ENCODE measurements at places on chromosomes 7 and 10. TPM values are rescaled to one million over a fixed set of nuclear protein-coding genes. Genes with fewer than 3 reads are reported as not detected.
A peak's percentile ranks its signal among the peaks of the same experiment; 100 is the strongest.

DNA sequence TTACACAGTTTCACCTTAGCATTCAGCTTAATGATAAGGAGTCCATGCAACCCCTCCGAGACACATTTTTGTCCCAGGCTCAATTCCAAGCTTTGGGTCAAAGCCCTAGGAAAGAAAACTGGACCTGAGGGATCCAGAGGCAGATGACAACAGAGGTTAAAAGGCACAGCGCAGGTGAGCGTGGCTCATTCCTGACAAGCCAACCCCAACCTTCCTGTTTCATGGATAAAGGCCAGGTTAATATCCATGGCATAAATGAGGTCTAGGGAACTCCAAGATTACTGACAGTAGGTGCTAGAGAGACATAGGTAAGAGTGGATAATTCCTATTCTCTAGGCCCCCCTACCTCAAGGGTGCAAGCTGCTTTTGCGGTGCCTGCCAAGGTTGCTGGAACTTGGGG, 86.7 kb upstream of the GPR22 start:
- no peaks in the 10 kb centered on the region for H3K27me3 ChIP-seq
- DNase-seq, result no peak
- no peaks in the 10 kb centered on the region for H3K36me3 ChIP-seq
- H3K4me3 ChIP-seq, result no peak overlapping the region

DNA sequence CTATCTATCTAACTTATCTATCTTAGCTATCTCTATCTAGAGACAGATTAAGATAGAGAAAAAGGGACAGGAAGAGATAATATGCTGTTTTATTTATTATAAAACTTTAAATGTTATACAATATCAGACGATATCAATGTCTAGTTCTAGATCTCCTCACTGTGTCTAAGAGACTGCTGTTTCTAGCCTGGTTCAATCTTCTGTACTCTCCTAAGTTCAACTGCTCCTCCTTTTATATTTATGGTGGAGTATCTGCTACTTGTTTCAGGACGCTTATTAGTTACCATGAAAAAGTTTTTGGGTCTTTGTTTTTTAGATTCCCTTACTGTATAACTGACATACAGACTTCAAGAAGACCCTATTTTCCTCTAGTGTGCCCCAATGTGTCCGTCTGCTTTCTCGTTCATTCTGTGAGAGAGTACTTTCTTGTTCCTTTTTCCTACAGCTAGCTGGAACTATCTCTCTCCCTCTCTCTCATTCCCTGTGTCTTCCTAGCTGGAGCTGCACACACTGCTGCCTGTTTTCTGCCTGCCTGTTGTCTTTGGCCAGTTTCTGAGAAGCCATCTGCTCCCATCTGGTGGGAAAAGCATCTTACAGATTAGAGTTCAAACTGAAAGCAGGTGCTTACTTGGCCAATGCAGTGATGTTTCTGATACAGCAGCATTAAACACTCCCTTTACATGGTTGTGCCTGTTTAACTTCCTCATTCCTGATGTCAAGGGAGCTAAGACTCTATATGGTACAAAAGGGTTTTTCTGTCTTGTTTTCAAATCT, 49.4 kb upstream of the ARL4A start:
- no peak overlapping the region for H3K27ac ChIP-seq
- no peak overlapping the region for H3K4me3 ChIP-seq
- H3K4me1 ChIP-seq, result no peaks in the 10 kb centered on the region
- DNase-seq, result no peak
- H3K36me3 ChIP-seq, result no peaks in the 10 kb centered on the region
- H3K27me3 ChIP-seq, result no peaks in the 10 kb centered on the region

- no peak for DNase-seq
These were observed 7.7 kb downstream of the ZNF33B start for GRCh38 chr10:42630537-42631134.

DNA sequence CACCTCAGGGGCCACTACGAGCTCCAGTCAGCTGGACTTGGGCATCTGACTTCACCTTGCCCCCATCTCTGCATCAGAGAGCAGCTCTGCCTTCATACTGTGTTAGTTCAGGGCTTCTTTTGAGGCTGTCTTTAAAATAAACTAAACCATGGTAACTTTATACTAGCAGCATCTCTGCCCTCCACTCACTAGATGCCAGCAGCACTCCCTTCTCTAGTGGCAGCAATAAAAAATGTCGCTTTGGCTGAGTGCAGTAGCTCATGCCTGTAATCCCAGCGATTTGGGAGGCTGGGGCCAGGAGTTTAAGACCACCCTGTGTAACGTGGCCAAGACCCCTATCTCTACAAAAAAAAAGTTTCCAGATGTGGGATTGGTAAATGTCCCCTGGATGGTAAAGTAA, 584.4 kb downstream of the INHBA start:
- H3K36me3 ChIP-seq, result no peaks in the 10 kb centered on the region
- H3K27me3 ChIP-seq, result no peaks in the 10 kb centered on the region
- no peak for DNase-seq

DNA sequence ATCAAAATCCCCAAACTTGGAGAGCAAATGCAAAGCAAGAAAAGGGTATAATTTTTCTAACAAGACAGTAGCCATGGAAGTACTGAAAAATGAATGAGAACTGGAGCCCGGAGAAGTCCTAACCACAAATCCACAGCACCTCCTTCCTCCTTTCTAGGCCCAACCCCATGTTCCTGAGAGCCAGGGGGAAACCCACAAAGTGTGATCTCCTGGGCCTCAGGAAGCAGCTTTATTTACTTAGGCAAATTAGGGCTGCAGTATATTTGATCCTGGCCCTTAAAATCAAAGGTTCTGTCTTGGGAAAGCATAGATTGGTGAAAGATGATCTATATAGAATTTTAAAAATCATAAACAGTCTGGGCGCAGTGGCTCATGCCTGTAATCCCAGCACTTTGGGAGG, 103.0 kb downstream of the DOCK4 start:
- H3K27me3 ChIP-seq, result no peaks in the 10 kb centered on the region
- no peak overlapping the region for H3K27ac ChIP-seq
- H3K4me1 ChIP-seq, result peaks cover 23% of the 10 kb centered on the region

DNA sequence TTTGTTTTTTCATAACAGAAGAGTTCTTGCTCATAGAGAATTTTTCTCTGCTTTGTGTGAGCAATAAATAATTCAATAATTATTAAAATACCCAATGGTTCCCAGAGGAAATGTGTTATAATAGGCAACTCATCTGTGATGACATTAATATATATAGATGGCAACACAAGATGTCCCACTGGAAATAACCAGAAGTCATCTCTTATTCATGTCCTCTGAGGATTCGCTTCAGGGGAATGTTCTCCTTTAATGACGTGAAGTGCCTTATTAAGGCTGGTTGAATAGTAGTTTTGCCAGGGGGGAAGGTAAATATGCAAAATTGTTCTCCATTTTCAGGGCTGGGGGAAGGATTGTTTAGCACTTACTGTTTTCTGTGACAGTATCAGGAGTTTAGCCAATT, 3.1 kb downstream of the SLC39A12 start:
- no peak overlapping the region for H3K4me3 ChIP-seq
- H3K36me3 ChIP-seq, result no peaks in the 10 kb centered on the region
- H3K27ac ChIP-seq, result no peak overlapping the region
- H3K27me3 ChIP-seq, result no peaks in the 10 kb centered on the region
- no peaks in the 10 kb centered on the region for H3K4me1 ChIP-seq
- no peak for DNase-seq

DNA sequence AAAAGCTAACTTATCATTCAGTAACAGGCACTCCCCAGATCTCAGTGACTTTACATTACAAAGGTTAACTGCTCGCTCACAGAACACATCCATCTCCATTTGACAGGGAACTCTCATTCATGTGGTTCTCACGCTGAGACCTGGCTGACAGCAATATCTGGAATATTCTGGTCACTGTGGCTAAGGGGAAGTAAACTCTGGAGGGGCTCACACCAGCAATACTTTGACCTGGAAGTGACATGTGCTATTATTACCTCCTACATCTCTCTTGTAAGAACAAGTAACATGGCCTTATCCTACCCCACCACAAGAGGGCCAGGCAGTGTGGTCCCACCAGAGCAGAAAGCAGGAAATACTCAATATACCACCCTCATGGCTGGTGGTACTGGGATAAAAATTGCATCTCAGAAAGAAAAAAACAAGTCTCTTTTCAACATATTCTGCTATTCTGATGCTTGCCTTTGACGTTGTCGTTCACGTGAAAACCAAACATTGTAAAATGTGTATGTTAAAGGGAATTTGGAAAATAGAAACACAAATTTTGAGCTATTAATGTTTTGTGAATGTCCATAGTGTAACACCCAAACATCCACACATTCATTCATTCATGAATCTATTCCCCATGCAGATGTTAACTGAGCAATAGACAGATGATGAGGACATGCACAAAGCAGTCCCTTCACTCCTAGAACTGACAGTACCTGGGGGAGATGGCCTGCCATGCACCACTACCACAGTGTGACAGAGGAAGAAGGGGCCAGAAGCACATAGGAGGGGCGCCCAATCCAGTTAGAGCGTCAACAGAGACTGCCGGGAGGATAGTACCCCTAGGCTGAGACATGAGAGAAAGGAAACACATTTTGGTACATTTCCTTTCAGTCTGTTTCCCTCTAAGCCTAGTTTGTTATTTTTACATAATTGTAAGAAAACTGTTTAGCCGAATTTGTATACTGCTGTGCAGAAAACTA, 166.0 kb upstream of the SP4 start:
- peaks cover 8% of the 10 kb centered on the region for H3K27me3 ChIP-seq

- H3K27ac ChIP-seq, result peak overlapping the region; percentile 94
- peak; percentile 57 for DNase-seq
- no peak overlapping the region for H3K4me3 ChIP-seq
- H3K4me1 ChIP-seq, result peaks cover 21% of the 10 kb centered on the region
- no peaks in the 10 kb centered on the region for H3K27me3 ChIP-seq
These were observed 24.4 kb downstream of the ZNF775 start for GRCh38 chr7:150403376-150404171.

- H3K4me1 ChIP-seq, result no peaks in the 10 kb centered on the region
- no peak overlapping the region for H3K4me3 ChIP-seq
- H3K36me3 ChIP-seq, result no peaks in the 10 kb centered on the region
- H3K27ac ChIP-seq, result no peak overlapping the region
- no peaks in the 10 kb centered on the region for H3K27me3 ChIP-seq
These were observed 58.1 kb downstream of the SVIL start for GRCh38 chr10:29576681-29577080.

DNA sequence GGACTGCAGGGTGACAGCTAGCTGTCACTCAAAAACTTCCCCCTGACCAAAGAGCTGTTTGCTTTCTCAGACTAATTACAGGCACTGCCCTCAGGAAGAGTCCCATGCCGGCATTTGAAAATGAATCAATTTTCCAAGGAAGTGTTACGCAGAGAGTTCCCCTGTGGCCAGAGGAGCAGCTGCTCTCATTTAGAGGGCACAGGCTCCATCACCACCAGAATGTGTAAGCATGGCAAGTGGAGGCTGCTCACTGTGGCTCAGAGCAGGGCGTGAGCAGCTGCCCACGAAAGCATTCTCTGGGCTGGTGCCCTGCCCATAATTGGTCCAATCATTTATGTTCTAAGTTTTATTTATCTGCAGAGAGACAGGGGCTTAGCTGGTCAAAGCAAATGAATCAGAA, 202.2 kb downstream of the RAMP3 start:
- no peak overlapping the region for H3K4me3 ChIP-seq
- H3K27ac ChIP-seq, result no peak overlapping the region
- no peaks in the 10 kb centered on the region for H3K36me3 ChIP-seq
- no peaks in the 10 kb centered on the region for H3K27me3 ChIP-seq
- no peak for DNase-seq

DNA sequence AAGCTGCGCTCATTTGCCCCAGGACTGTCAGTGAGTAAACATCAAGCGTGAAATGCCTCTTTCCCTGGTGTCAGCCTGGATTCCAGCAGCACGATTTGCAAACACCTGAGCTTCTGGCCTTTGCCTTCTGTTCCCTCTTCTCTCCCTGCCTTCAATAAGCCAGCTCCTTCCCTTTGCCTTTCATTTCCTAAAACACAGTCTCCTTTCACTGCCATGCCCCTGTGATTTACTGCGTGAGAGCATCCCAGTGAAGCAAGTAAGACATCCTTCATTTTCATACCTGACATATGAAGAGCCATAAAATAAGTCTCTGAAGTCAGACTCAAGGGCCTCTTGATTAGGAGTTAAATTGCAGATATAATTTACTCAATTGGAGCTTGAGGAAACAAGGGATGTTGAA, 681.8 kb downstream of the TYW1 start:
- DNase-seq, result no peak
- no peaks in the 10 kb centered on the region for H3K36me3 ChIP-seq
- H3K4me1 ChIP-seq, result no peaks in the 10 kb centered on the region
- no peak overlapping the region for H3K27ac ChIP-seq

GRCh38 chr10:105037022-105037421, 395.9 kb downstream of the SORCS3 start:
- no peak overlapping the region for H3K27ac ChIP-seq
- DNase-seq, result no peak
- no peaks in the 10 kb centered on the region for H3K4me1 ChIP-seq
- H3K4me3 ChIP-seq, result no peak overlapping the region

DNA sequence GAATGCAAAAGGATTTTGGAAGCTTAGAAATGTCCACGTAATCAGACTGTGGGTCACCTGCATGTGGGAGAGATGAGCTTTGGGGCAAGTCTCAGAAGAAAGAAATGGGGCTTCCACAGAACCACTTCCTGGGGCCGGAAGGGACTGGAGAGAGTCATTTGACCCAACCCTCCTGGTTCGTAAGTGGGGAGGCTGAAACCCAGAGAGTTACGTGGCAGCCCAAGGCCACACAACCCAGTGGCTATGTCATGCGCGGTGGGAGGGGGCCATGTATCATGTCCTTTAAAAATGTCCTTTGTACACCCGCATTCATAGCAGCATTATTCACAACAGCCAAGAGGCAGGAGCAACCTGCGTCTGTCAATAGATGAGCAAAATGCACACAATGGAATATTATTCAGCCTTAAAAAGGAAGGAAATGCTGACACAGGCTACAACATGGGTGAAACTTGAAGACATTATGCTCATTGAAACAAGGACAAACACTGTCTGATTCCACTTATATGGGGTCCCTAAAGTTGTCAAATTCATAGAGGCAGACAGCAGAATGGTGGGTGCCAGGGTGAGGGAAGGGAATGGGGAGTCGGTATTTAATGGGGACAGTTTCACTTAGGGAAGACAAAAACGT, 15.1 kb downstream of the CAMK2B start:
- H3K27ac ChIP-seq, result no peak overlapping the region
- H3K27me3 ChIP-seq, result peaks cover 16% of the 10 kb centered on the region
- no peaks in the 10 kb centered on the region for H3K4me1 ChIP-seq
- DNase-seq, result peak; percentile 51

GRCh38 chr10:99124376-99124775, 111.3 kb downstream of the HPSE2 start:
- H3K4me3 ChIP-seq, result no peak overlapping the region
- no peaks in the 10 kb centered on the region for H3K4me1 ChIP-seq
- no peaks in the 10 kb centered on the region for H3K27me3 ChIP-seq

Gene ACBD7
- total RNA-seq, result not detected

Gene SMO
- 4.0 TPM for total RNA-seq

Gene IDI2
- not detected for total RNA-seq

Gene ITPRIP
- 34.4 TPM for total RNA-seq

Gene LRRC17
- total RNA-seq, result 0.58 TPM

Gene KCP
- 1.3 TPM for total RNA-seq

Gene EGR2
- 41.4 TPM for total RNA-seq

Gene DPP6
- 1.6 TPM for total RNA-seq

Gene PPP1R17
- total RNA-seq, result not detected
